ENCODE measurements at places on chromosomes 7 and 10. TPM values are rescaled to one million over a fixed set of nuclear protein-coding genes. Genes with fewer than 3 reads are reported as not detected.
A peak's percentile ranks its signal among the peaks of the same experiment; 100 is the strongest.

Gene LOXL4
- 0.18 TPM for total RNA-seq

GRCh38 chr10:103980288-103980906, 13.5 kb downstream of the SLK start:
- no peak for DNase-seq

- DNase-seq = no peak
These were observed 595 bp downstream of the TBL2 start for GRCh38 chr7:73577627-73578341.

- DNase-seq = peak; percentile 99
These were observed at the start of gene ZNF3 for GRCh38 chr7:100081535-100082102. Gene ZNF3, minus strand, starts transcription at chr7:100081723. Its CDS starts 4,366 bp downstream, at chr7:100077357.

- no peak for DNase-seq
These were observed 18.5 kb downstream of the EIF3B start for GRCh38 chr7:2373124-2373556.

DNA sequence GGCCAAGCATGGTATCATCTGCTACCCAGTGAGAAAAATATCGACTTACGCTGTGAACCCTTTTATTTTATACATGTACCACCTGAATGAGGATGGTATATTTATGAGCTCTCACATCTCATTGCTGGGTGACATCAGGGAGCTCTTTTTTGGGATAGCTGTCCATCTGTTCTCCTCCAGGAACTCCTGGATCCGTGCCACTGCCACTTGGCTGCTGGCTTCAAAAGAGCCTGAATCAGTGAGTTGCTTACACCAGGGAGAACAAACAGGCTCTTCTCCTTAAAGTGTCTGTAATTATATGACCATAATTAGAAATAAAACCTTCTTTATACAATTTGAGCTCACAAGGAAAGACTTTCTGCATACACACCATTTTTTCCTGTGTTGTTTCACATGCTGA, 106.2 kb downstream of the KAT6B start:
- DNase-seq = no peak

Gene CAV1
- total RNA-seq = 20.2 TPM

Gene NEUROG3
- total RNA-seq = not detected

Gene ATOH7
- 0.20 TPM for total RNA-seq

Gene VAX1
- not detected for total RNA-seq

Measured in H9 (cell line).